BJ (cell line): ENCODE measurements at places on chromosomes 2 and 18.

DNA sequence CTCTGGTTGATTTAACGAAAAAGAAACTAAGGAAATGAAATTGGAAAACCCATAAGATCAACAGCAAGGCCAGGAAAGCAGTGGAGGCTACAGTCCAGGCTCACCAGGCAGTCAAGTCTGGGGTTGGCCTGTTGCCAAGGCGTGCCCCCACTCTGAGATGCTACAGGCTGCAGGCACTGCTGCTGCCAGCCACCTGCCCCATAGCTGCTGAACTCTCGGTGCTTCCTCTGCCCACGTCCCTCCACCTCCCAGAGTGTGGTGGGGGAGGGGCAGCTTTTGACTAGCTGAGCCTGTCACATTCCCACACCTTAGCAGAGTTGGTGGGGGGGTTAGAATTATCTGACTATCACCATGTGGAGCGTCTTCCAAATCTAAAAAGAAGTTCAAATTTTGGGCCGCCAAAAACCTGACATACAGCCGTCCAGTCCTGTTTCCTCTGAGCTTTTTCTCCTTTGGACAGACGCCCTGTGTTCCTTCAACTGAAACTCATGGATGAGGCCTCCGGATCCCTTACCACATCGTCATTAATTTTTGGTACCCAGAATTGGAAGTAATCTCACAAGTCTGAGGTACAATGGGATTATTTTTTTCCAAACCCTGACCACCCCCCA lies 3.9 kb upstream of the SH3RF3 start:
- no peak for DNase-seq

DNA sequence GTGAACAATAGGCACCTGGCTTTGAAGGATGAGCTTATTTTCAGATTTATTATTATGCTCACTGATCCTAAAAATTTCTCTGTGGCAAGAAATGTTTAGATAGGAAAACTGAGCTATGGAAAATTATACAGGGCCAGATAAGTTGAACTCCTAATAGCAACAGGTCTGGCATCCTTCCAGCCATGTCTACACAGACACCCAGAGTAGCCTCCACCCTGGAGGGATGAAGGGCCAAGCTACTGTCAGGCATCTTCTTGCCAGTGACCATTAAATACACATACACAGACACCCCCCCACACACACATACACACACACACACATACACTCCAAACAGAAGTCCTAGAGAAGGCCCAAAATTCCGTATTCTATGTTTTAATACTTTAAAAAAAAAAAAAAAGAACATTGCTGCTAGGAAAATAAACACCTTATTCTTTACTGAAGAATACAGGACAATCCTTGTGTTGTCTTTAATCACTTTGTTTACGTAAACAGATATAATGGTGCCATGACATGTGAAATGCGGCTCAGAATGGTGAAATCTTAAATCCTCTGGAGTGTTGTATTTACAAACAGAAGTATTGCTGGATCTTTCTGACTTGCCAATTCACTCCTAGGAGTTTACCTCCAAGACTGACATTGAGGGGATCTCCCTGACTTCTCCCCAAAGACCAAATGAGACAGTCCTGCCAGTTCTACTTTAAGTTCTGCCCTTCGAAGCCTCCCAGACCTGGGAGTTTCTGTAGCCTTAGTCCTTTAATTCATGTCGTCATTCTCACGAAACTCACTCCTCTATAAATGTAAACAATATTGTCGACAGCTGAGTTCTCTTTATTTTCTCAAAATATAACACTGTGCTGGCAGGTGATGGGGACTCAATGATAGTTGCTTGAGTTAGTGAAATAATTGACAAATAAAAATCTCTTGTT lies 163.1 kb downstream of the ANTXR1 start:
- DNase-seq: no peak

GRCh38 chr2:138841459-138841858 lies 61.3 kb upstream of the NXPH2 start:
- DNase-seq: no peak

GRCh38 chr2:201698588-201699226 lies at the start of gene MPP4:
Gene MPP4, minus strand, starts transcription at chr2:201698644. Its CDS starts 4,690 bp downstream, at chr2:201693954.
- DNase-seq: peak; percentile 79

- no peak for DNase-seq
Measured at GRCh38 chr2:187013058-187013457, 164.1 kb upstream of the ZSWIM2 start.

DNA sequence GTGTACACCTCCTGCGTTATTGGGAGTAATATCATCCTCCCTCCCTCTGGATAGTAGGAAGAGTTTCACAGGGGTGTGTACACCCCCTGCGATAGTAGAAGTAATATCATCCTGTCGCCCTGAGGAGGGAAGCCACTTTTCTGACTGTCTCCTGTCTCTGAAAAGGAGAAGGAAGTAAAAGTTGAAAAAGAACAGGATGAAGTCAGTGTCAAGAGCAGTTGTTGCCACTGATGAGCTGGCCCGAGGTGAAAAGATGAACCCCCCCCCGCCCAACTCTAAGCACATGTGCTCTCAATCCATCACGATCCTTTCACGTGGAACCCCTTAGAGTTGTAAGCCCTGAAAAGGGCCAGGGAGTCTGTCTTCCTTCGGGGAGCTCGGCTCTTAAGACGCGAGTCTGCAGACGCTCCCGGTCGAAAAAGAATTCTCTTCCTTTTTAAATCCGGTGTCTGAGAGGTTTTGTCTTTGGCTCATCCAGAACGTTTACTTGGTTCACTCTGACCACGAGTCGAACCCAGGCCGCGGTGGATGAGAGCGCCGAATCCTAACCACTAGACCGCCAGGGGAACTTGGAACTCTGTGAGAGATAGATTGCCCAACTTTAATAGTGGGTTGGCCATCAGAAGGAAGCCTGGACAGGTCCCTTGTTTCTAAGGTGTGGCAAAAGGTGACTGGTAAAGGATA lies 22.4 kb upstream of the NAGK start:
- DNase-seq: no peak

GRCh38 chr2:62393293-62393692 lies 112.7 kb downstream of the TMEM17 start:
- DNase-seq: no peak

DNA sequence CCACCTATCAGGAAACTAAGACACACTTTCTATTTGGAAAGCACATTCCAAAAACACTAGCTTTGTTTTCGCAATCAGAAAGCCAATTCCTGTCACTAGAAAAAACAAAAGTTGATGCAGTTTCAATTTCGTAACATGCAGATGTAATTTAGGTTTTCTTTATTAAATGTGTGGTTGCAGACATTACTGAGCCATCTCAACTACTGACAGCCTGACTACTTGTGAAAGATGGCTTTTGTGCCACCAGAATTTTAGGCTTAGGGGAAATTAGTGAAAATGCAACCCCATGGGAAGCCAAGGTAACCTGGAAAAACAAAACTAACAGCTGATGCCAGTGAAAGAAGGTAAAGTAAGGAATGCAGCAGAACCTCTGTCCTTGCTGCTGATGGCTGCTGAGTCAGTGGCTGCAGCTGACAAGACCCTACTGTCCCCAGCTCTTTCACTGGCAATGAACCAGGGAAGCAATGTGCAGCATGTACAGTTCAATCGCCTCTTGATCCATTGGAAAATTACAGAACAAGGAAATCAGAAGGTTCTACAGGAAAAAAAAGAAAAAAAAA lies 34.9 kb downstream of the FEZ2 start:
- no peak for DNase-seq

GRCh38 chr2:84223191-84223590 lies 235.9 kb downstream of the SUCLG1 start:
- no peak for DNase-seq

GRCh38 chr2:227183657-227184367 lies 19.4 kb downstream of the COL4A3 start:
- no peak for DNase-seq

DNA sequence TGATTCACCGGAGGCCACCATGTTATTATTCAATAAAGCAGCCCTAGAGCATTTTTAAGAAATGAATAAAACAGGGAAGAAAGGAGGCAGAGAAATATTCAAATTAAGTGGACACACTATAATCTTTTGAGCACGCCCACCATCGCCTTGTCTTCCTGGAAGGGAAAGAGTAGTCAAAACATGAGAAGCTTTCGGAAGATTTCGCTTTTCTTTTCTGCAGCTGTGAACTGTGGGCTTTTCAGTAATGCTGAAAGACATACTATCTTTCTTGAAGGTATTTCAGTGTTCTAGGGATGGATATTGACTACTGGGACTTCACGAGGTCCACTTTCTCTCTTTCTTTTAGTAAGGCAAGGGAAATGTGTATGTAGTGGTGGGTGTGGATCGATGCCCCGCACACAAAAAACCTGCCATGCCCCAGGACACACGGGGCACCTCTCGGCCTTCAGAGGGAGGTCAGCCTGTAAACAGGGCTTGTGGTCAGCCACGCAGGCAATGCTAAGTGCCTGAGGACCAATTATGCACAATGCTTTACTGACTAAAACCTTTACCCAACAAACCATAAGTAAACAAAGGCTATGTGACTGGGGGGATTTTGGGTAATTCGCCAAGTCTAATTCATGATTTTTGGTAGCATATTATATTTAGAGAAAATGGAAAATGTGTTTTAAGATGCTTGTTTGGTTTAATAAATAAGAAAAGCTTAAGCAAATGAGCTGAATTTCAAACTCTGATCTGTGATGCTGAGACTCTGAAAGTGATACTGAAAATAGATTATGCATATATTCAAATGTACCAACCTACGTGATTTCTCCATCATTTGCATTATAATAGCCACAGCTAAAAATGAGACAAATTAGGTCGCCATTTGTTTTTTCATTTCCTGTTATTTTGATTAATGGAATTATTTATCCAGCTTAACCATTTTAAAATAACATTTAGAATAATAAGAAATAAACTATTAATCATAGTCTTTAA lies 130.5 kb downstream of the ZNF516 start:
- no peak for DNase-seq

- DNase-seq: no peak
Measured at GRCh38 chr2:150900913-150901312, 360.8 kb downstream of the RBM43 start.

DNA sequence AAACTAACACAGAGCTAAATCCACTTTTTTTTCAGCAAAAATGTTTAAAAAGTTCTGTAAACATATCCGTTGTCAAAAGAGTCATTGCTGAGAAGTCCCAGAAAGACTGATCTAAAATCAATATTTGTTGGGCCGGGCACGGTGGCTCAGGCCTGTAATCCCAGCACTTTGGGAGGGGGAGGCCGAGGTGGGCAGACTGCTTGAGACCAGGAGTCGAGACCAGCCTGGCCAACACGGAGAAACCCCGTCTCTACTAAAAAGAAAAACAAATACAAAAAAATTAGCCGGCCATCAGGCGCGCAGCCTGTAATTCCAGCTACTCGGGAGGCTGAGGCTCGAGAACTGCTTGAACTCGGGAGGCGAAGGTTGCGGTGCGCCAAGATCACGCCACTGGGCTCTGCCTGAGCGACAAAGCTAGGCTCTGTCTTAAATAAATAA lies 1.4 kb downstream of the OLA1 start:
- DNase-seq: no peak

- no peak for DNase-seq
Measured at GRCh38 chr2:5980450-5981190, 288.4 kb downstream of the SOX11 start.

DNA sequence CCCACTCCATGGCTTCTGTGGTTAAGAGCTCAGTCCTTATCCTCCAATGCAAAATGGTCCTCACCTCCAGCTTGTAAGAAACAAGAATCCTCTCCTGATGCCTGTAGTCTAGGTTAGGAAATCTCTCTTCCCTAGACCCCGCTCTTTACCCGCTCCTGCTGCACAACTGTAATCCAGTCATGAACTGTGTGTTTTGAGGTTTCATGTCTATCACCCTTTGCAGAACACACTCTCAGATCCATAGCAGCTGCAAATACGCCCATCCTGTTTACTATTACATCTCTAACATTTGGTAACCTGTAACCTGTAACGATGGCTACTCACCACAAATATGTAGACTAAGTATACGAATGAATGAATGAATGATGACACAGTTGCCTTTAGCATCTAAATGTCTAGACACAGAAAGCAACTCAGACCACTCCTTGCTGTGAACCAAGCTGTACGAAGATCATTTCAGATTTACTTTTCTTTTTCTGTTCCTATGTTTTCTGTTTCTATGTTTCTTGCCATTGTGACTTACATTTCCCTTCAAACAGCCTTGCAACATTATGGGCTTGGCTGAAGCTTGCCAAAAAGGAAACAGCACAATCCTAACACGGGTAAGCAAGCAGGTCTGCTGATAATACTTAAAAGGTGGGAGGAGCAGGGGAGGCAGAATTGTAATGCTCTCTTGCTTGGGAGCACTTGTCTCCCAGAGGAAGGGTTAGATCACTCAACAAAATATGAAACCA lies 53.7 kb downstream of the EPHA4 start:
- DNase-seq: no peak

DNA sequence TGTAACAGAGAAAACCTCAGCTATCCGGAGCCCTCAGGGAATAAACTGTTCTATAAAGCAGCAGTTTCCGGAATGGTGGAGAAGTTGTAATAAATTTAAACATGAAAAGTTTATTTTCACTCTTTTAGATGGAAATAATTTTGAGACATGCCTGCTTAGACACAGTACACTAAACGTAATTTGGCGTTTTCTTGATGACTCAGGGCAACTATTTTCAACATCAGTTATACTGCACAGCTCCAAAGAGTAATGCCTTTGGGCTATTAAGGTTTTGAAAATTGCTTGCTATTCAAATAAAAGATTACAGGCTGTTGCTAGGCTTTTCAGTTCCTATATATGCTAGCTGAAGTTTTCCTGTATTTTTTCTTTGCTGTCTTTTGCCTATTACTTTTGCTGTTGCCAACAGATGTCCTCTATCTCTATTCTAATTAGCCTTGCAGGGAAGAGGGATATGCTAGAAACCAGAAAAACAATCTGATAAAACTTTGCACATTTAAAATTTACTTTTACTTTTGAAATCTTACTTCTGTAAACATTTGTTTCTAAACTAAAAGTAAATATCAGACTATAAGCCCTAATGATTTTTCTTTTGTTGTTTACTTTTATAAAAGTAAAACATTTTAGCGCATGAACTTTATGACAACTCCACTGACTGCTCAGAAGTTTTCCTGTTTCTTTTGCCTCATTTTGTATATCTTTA lies 113.4 kb upstream of the WDSUB1 start:
- DNase-seq: peak; percentile 77

- no peak for DNase-seq
Measured at GRCh38 chr18:42030586-42031182, 75.7 kb downstream of the PIK3C3 start.

DNA sequence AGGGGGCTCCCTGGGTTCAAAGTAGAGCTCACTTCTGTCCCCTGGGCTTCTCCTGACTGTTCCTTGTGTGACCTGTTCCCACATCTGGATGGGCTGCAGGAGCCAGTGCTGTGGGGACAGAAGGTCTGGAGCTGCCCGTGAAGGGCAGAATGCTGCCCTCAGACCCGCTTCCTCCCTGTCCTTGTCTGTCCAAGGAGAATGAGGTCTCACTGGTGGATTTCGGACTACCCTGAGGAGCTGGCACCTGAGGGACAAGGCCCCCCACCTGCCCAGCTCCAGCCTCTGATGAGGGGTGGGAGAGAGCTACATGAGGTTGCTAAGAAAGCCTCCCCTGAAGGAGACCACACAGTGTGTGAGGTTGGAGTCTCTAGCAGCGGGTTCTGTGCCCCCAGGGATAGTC lies 15.5 kb downstream of the EMX1 start:
- no peak for DNase-seq

GRCh38 chr2:46394649-46395510 lies 84.5 kb upstream of the TMEM247 start:
- DNase-seq: no peak

GRCh38 chr18:7174344-7175095 lies 56.4 kb upstream of the LRRC30 start:
- DNase-seq: no peak

GRCh38 chr2:216696751-216697560 lies 1.6 kb upstream of the IGFBP5 start:
- no peak for DNase-seq

GRCh38 chr2:127162261-127163089 lies 55.5 kb upstream of the BIN1 start:
- DNase-seq: no peak
